ENCODE measurements at places on chromosomes 5 and 9.

DNA sequence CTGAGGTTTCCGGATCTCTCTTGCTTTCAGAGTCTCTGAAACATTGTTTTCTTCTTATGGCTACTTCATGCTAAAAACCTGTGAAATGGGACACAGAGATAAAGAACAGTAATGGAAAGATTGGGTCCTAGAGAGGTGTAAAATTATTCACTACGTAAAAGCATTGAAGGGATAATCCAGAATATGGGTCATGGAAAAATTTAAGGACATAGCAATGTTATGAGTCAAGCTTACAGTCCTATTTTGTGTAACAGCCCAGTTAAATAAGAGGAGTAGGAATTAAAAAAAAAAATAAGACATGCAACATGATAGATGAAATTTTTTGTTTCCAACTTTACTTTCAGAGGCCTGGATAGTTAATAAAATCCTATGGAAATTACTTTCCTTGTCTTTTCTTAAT lies 61.9 kb upstream of the ELL2 start:
- DNase-seq: no peak

GRCh38 chr5:159525117-159525516 lies 194.8 kb upstream of the IL12B start:
- DNase-seq: no peak

DNA sequence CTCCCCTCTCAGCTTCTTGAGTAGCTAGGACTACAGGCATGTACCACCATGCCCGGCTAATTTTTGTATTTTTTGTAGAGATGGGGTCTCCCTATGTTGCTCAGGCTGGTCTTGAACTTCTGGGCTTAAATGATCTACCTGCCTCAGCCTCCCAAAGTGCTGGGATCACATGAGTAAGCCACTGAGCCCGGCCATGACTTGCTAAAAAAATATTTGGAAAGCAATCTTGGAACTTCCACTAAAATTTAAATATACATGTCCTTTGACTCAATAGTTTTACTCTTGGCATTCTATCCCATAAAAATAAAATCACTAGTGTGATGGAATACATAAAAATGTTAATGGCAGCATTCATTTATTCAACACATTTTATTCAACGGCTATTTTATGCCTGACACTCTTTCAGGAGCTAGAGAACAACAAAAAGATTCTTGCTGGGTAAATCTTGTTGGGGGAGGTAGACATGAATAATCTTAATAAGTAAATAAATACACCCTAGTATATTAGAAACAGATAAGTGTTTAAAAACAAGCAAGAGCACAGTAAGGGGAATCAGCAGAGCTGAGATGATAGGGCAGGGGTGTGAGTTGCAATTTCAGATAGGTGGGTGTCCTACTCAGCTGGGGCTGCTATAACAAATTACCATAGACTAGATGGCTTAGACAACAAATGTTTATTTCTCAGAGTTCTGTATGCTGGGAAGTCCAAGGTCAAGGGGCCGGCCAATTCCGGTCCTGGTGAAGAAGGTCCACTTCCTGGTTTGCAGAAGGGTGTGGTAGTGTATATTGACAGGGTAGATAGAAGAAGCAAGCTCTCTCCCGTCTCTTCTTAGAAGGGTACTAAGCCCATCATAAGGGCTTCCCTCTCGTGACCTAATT lies 50.7 kb downstream of the KCNV2 start:
- DNase-seq: no peak

DNA sequence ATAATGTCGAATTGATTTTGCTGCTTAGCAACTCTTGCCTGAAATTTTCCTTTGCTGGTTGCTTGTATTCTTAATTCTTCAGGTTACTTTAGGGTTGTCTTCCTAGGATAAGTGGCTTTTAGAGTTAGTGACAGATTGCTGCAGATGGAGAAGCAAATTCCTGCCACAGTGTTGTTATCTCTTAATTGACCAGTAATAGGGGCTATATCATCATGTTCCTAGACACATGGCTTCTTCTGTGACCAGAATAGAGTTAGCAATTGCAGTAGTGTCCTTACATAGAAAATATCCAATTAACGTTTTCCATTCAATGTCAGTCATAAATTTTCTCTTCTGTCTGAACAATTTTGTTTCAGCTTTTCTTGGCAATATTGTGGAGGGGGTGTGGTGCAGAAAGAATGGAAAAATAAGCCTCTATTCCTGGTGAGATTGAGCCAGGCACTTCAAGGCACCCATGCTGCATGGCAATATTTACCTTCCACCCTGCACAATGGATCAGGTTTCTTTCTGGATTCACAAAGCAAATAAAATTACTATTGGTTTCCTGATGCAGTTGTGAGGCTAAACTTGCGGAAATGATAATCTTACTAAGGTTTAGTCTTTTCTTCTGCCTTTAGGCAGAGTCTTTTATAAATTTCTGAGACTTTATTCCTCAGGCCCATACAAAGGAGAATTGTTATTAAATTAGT lies 1481.5 kb downstream of the EFNA5 start:
- no peak for DNase-seq
